ENCODE measurements at places on chromosomes 11 and 22. TPM values are rescaled to one million over a fixed set of nuclear protein-coding genes. Genes with fewer than 3 reads are reported as not detected.

Gene PHOX2A
- total RNA-seq: not detected

Gene C11orf52
- total RNA-seq: not detected

Gene TRIM48
- not detected for total RNA-seq

Gene FAM83F
- not detected for total RNA-seq

Gene STARD10
- total RNA-seq: 10.8 TPM

Gene ARFGAP2
- total RNA-seq: 134 TPM

Gene CLDN5
- not detected for total RNA-seq

Gene GP1BB
- 0.53 TPM for total RNA-seq

Gene AP2A2
- 17.7 TPM for total RNA-seq

Gene KLHDC7B
- 0.66 TPM for total RNA-seq

Gene IRF7
- total RNA-seq: 5.9 TPM

Gene DEUP1
- total RNA-seq: not detected

Gene NAV2
- total RNA-seq: 2.6 TPM

Gene PANX3
- not detected for total RNA-seq

Gene LRRC32
- 8.1 TPM for total RNA-seq

Gene TMEM86A
- total RNA-seq: not detected

Gene SYT7
- not detected for total RNA-seq

Gene OR5D16
- total RNA-seq: not detected

Gene RAB36
- 0.42 TPM for total RNA-seq

Gene C11orf87
- not detected for total RNA-seq

Gene OR2D3
- not detected for total RNA-seq
